WERI-Rb-1 (cell line): ENCODE measurements at places on chromosomes 3 and 15.

DNA sequence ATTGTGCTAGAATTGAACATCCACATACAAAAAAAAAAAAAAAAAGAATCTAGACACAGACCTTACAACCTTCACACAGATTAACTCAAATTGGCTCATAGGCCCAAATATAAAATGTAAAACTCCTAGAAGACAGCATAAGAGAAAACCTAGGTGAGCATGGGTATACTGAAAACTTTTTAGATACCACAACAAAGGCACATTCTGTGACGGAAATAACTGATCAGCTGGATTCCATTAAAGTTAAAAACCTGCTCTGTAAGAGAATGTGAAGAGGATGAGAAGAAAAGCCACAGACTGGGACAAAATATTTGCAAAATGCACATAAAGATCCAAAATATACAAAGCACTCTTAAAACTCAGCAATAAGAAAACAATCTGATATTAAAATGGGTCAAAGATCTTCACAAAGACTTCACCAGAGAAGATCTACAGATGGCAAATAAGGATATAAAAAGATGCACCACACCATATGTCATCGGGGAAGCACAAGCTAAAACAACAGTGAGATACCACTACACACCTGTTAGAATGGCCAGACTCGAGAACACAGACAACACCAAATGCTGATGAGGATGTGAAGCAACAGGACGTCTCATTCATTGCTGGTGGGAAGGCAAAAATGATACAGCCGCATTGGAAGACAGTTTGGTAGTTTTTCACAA is 167.9 kb downstream of the PDE8A start:
- no peak for DNase-seq

DNA sequence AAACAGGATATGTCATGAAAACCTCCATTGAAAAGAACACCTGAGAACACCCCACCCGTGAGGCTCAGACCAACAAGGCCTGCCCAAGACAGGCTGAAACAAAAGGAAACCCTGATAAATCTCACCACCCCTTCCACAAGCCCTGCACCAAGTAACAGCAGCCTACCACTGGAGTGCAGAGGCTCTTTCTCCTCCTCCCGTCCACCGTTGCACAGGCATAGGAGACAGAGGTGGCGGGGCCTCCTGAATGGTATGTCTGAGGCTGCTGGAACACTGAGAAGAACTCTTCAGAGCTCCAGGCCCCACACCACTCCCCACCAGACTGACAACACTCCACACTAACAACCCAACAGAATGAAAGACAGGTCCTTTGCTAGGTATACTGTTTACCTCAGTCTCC is 21.4 kb downstream of the CHDH start:
- no peak for DNase-seq

- DNase-seq = no peak
These were observed 17.6 kb downstream of the MUC13 start for GRCh38 chr3:124916837-124917409.

DNA sequence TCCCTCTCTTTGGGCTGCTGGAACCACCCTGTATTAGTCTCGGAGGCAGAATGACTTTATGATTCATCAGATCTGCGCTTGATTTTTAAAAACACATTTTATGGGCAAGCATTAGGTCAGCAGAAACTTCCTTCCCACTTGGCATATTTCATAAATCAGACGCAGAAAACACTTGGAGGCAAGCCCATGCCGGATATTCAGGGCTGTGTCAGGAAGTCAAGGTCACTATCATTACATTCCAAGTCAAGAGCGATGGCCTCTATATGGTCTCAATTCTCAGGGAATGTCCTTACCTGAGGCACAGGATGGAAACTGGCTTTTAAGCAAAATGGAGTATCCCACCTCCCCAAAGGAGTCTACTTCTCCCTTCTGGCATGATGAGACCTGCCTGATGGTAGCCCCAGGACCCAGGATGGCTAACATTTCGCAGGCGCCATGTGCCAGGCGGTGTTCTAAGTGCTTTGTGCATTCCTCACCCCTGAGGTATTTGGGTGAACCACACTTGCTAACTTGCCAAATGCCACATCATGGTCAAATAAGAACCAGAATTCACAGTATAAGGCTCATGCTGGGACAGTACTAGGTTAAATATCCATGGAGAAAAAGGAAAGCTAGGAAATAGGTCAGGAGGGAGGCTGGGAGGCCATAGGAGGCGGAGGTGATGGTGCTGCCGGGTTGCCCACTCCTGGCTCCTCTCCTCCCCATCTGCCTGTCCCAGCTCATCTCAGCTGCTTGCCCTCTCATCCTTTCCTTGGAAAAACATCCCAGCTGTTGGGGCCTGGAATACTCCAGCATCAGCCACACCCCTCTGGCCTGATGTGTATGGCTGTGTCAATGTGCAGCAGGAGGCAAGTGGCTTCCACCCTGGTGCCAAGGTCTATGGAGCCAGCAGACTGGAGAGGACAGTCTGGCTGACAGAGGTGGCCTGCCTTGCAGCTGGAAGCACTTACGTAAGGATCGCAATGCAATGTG is 18.8 kb downstream of the BCL2L10 start:
- no peak for DNase-seq

GRCh38 chr3:8338424-8338823 is 163.2 kb upstream of the LMCD1 start:
- no peak for DNase-seq

- no peak for DNase-seq
These were observed 14.3 kb upstream of the FBXL22 start for GRCh38 chr15:63582718-63583426.

GRCh38 chr3:38343797-38344594 is 2.6 kb upstream of the XYLB start:
- DNase-seq = no peak

DNA sequence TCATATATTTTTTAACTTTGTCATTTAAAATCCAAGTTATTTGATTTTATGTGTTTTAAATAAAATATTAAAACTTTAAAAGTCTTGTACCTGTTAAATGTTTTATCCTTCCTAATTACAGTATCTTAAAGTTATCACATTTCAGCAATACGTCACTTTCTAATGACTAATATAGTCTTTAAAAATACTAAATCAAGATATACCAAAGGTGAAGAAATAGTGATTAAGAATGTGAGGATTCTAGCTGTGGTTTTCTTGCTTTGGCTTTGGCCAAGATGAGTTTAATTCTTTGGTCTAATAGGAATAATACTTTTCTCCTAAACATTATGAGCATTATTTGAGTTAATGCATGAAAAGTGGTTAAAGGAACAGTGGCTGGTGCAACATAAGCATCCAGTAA is 13.9 kb downstream of the SETD5 start:
- no peak for DNase-seq

DNA sequence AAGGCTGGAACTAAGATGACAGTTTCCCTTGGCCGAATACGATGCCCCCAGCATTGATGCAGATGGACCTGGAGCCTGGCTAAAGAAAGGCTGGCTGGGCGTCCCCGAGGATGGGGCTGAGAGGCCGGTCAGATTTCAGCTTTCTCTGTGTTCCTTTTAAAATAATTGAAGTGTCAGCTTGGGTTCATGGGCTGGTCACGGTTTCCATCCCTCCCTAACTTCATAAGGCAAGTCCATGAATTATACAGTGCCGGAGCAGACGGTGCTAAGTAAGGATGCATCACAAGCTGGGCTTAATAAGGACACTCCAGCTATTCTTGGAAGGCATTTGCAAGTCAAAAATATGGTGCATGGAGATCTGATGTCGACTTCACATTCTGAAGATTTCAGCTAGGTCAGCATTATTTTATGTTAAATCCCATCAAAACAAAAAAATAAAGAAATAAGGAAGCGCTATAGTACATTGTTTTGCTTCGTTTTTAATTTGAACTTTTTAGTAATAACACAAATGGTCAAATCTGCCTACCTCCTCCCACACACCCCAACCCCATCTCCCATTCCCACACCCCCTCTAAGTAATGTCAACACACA is 220.8 kb downstream of the RPLP1 start:
- DNase-seq = peak; percentile 30

GRCh38 chr15:32774022-32774421 is 56.2 kb downstream of the GREM1 start:
- no peak for DNase-seq

DNA sequence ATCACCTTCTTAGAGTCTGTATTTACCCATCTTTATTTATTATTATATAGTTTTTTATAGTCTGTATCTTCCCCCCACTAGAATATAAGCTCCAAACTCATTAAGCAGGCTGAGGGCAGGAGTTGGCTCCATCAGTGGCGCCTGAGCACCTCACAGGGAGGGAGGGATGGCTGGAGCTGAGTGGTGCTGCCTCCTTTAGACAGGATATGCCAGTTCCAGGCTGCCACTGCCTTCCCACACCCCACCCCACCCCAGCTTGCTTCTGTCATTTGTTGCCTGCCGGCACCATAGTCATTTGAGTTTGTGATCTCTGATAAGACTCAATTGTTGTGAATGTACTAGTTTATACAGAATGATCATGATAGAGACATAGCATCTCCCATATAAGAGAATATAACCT is 85.5 kb downstream of the KLHL25 start:
- DNase-seq = no peak

- DNase-seq = peak; percentile 73
These were observed at the start of gene P3H2 for GRCh38 chr3:190120269-190121060. P3H2 (minus strand) TSS chr3:190120897; CDS start chr3:190120731, 166 bp downstream.

GRCh38 chr3:53803124-53803815 is 42.9 kb downstream of the CHDH start:
- no peak for DNase-seq

DNA sequence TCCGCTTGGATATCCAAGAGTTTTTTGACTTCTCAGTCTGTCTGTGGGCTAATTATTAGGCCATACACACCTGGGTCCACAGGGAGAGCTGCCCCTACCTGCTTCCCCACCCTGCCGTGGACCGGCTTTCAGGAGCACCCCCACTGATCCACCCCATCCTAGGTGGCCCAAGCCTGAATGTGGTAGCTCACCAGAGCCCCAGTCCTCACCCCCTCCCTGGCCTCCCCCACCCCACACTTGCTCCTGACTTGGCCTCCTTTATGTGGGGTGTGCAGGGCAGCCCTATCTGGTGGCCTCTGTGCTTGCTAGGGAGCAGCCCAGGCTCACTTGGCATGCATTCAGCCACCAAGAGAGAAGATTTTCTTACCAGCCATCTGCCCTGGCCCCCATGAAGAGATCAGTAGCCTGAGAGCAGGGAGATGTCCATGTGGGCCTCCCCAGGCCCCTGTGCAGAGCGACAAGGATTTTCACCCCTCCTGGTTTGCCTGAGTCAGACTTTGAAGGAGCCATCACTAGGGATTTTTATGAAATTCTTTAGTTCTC is 11.2 kb downstream of the LRRK1 start:
- DNase-seq = no peak
